ENCODE measurements at places on chromosomes 5 and 9.

DNA sequence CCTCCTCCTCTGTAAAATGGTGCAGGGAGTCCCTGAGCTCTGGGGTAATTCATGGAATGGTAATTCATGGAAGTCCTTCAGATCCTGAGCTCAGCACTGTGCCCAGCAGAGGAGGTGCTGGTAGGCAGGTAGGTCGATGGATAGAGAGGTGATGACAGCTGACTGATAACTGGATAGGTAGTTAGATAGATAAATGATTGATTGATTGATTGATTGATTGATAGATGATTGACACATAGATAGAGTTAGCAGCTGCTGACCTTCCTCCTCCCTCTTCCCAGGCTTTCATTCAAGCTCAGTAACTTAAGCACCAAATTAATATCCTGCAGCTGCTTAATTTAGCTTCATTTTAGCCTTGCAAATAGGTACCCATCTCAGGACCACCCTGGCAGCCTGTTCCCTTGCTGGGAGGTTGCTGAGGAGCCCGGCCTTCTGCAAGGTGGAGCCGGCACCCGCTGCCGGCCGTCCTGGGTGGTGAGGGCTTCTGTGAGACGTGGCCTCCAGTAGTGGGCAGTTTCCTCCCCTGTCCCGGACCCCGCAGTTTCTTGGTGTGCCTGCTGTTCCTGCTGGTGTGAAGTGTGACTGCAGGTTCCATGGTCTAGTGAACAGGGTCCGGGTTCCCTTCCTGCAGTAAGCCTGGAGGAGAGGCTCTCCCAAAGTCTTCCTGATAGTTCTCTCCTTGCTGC lies 13.4 kb downstream of the OLFM1 start:
- no peak for DNase-seq

- DNase-seq: no peak
Observed at GRCh38 chr5:98205691-98206461, 567.6 kb upstream of the RGMB start.

GRCh38 chr5:88702332-88702731 lies 180.7 kb downstream of the MEF2C start:
- DNase-seq: no peak

DNA sequence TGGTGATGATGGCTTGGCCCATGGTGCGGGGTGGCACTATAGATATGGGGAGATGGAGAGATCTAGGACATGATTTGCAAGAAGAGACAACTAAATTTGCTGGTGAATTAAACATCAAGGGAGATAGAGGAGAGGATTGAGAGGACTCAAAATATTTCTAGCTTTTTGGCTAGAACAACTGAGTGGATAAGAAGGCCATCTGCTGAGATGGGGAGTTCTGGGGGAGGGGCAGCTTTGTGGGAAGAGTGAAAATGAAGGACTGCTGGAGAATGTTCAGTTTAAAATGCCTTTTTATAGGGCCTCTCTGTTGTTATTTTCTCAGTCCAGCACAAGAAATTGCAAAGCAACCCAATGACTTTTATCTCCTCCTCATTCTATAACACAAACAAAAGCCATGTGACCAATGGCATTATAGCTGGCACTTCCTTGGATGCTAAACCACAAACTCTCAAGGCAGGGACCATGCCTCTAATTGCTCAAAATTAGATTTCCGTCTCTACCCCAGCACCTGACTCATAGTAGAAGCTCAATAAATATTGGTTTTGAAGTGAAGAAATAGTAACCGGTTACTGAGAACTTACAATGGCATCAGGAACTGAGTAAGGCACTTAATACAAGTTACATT lies 29.8 kb downstream of the JAKMIP2 start:
- DNase-seq: no peak

GRCh38 chr5:157554179-157555036 lies 21.2 kb downstream of the ADAM19 start:
- DNase-seq: no peak

DNA sequence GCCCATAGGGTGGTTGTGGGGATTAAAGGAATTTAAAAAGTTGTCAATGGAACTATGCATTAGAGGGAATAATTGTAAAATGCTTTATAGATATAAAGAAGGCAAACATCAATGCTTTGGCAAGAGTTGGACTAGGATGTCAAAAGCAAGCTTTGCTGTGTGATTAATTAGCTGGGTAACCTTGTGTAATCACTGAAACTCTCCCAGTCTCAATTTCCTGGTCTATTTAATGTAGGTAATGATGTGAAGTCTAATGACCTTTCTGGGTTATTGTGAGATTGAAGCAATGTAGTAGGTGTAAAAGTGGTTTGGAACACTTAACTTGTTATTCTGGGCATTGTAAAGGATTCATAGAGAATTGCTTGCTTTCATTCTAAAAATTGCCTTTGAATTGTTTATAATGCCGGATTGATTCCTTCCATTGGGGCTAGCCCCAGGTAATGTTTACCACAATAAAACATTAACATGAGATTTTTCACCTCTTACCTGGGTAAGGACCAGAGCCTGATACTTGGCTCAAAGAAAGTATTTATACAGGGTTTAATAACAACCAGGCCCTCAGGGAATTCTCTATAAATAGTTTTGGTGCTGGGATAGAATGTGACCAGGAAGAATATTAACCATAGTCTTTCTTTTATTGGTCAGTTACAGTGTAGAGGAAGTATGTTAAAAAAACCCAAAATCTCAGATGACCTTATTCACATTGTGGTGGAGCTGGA lies 30.0 kb upstream of the CLINT1 start:
- DNase-seq: no peak

- no peak for DNase-seq
Observed at GRCh38 chr9:134179595-134179917, 15.2 kb upstream of the RNU6ATAC start.

DNA sequence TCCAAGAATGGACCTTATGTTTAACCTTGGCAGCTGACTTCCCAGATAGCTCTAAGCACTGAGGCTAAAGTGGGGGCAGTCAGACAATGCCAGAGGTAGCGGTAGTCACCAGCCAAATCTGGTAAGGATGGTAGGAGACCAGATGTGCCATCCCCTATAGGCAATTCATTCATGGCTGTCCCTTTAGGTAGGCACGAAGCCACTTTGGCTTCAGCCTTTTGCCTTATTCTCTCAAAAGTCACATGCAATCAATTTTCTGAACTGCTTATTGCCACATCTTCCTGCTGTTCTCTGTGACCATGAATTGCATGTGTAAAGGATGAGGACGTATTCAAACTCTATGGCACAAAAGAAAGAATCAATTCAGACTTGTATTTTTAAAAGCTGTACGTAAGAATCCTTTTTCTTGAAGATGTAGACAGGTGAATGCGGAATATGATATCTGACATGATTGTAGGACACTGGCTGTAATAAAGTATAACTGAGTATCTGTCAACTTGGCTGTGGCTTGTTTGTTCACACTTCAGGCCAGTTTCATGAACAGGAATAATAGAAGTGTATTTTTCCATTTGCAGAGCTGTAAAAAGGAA lies 611.7 kb downstream of the NR2F1-AS1 start:
- no peak for DNase-seq

DNA sequence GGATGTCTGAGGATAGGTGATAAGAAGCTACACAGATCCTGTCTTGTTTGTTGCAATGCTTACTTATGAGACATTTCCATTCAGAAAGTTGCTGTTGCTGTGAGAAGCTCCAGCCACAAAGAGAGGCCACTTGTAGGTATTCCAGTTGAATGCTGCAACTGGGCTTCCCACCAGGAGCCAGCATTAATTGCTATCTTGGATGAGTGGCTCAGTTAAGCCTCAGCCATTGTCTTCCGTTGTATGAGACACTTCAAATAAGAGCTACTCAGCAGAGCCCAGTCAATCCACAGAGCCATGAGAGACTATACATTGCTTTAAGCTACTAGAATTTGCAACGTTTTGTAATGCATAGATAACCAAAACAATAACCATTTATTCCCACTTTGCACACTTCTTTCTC lies 104.3 kb upstream of the ARRDC3 start:
- DNase-seq: no peak

- no peak for DNase-seq
Observed at GRCh38 chr9:72931437-72931836, 21.4 kb downstream of the ALDH1A1 start.

- no peak for DNase-seq
Observed at GRCh38 chr5:75051217-75051751, 1.1 kb downstream of the GCNT4 start.

- DNase-seq: no peak
Observed at GRCh38 chr9:127388856-127389238, 8.1 kb upstream of the SLC2A8 start.

- no peak for DNase-seq
Observed at GRCh38 chr5:95841914-95842812, 19.6 kb upstream of the GLRX start.

- no peak for DNase-seq
Observed at GRCh38 chr5:38467353-38468040, 88.9 kb downstream of the LIFR start.

- no peak for DNase-seq
Observed at GRCh38 chr5:56247592-56247991, 14.5 kb upstream of the ANKRD55 start.

- no peak for DNase-seq
Observed at GRCh38 chr9:131834721-131835120, 94.8 kb upstream of the RAPGEF1 start.

- no peak for DNase-seq
Observed at GRCh38 chr5:172849606-172850453, 15.8 kb downstream of the ERGIC1 start.

GRCh38 chr5:469752-470483 lies 26.9 kb downstream of the EXOC3 start:
- no peak for DNase-seq

- peak; percentile 42 for DNase-seq
Observed at GRCh38 chr5:90135779-90136378, 273.7 kb downstream of the CETN3 start.

GRCh38 chr5:2801577-2802525 lies 50.4 kb upstream of the IRX2 start:
- no peak for DNase-seq

DNA sequence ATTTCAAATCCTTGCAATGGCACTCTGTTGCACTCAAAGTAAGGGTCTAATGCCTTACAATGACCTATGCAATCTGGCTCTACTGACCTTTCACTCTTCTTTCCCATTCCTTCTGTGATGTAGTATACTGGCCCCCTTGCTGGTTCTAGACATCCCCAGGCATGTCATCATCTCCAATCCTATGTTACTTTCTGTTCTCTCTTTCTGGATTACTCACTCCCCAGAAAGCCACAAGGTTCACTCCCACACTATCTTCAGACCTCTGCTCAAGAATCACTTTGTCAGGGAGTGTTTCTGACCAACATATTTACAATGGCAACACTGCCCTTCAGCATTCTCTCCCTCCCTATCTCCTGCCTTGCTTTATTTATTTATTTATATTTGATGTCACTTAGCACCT lies 802.2 kb upstream of the WWC1 start:
- DNase-seq: no peak

GRCh38 chr5:73940026-73940425 lies 314.0 kb downstream of the ARHGEF28 start:
- no peak for DNase-seq

GRCh38 chr9:126327006-126327713 lies 531 bp downstream of the MVB12B start:
- DNase-seq: no peak

DNA sequence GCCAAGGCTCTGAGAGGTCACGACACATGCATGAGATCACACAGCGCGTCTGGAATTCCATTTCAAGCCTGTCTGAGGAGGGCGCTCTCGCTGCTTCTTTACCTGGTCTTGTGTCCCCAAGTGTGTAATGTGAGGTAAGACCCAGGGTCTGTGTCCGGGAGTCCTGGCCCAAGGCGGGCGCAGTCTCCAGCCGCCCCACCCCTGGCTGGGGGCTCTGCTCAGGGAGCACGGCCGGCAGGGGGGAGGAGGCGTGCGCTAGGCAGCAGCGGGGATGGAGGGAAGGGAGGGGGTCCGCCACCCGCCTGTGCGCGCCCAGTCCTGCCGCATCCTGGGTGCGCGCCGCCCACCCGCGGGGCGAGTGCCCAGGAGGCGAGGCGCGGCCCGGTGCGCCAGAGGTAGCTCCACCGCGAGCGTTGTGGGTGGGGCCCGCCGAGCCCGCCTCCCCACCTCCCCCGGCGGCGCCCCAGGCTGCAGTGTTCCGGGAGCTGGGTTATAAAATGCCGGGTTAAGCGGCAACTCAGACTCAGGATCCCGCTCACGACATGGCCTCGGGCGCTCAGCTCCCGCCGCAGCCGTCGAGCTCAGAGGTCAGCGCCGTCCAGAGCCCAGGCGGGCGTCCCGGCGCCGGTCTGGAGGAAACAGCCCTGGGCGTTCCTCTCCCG lies at the start of gene CCNI2:
Gene CCNI2, plus strand, starts transcription at position 473 of the 662 bp plus-strand sequence. Its CDS starts 70 bp downstream, at position 543.
- DNase-seq: no peak

GRCh38 chr9:125794708-125795107 lies 47.5 kb downstream of the PBX3 start:
- DNase-seq: no peak

GRCh38 chr9:133959966-133960567 lies 32.1 kb downstream of the VAV2 start:
- DNase-seq: no peak

DNA sequence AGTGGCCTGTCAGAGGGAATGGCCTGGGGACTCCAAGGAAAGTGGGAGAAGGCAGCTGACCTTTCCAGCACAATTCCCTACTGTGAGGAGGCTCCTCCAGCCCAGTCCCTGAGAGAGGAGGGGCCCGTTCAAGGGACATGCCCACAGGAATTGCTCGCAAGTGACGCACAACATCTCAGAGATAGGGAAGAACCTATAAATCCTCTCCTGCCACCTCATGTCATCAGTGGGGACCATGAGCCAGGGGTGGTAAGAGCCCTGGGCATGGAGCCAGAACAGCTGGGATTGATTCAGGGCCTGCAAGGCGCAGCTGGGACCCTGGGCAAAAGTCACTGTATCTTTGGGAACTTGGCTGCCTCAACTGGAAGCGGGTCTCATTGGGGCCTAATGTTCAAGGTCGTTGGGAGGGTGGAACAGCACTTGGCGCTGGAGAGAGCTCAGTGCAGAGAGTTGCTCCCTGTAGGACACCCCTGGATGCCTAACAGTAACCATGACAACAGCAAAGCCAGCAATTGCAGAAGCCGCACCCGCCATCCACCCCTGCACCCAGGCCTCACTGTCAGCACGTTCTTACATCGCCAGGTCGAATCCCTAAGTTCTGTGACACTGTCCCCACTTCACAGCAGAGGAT lies 41.3 kb upstream of the ORM1 start:
- DNase-seq: no peak

DNA sequence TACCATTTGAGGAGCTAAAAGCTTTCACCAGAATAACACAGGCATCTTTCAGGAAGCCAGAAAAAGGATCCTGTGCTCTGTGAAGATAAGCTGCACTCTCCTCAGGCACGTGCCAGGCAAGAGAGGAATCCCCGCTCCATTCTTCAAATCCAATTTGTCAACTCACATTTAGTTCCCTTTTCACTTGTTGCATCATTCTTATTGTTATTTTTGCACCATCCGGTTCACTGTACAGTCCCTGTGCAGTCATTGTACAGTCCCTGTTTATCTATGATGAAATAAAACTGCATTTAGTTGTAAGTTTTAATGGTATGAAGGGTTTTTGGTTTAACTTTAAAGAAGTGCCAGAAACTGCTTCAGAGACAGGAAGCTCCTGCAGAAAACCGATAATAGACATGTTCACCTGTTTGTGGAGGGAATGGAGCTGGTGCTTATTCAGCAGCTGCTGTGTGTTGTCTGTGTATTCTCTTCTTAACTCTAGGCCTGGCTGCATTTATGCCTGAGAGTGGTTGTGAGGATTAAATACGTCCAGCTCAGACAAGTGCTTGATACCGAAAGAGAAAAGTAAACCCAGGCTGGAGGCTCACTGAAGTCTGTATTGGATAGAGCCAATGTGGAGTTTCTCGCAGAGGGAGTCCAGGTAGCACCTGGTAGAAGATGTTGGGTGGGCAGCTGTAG lies 22.4 kb downstream of the IFNW1 start:
- peak; percentile 38 for DNase-seq

All from Jurkat, Clone E6-1 (cell line).